ENCODE measurements at places on chromosomes 16 and 17.

GRCh38 chr16:51228097-51228659, 77.1 kb upstream of the SALL1 start:
- DNase-seq, result no peak

DNA sequence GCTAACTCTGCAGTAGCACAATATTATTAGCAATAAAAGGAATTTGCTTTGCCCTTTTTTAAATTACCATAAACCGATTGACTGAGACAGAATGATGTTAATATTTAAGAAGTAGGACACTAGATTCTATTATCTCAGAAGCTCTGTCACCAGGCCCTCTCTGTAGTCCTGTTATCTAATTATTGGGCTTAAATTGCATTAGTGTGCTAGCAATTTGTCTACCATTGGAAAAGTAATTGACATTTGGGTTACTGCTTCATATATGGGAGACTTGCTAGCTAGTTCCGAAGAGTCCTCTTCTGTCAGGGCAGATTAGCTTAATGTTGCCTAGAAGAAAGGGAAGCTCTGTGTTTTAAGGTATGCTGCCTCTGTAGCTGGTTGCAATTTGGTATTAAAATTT, 1107.3 kb upstream of the EEF2KMT start:
- no peak for DNase-seq

- DNase-seq, result no peak
These were observed 53.8 kb upstream of the TAC4 start for GRCh38 chr17:49901460-49902331.

DNA sequence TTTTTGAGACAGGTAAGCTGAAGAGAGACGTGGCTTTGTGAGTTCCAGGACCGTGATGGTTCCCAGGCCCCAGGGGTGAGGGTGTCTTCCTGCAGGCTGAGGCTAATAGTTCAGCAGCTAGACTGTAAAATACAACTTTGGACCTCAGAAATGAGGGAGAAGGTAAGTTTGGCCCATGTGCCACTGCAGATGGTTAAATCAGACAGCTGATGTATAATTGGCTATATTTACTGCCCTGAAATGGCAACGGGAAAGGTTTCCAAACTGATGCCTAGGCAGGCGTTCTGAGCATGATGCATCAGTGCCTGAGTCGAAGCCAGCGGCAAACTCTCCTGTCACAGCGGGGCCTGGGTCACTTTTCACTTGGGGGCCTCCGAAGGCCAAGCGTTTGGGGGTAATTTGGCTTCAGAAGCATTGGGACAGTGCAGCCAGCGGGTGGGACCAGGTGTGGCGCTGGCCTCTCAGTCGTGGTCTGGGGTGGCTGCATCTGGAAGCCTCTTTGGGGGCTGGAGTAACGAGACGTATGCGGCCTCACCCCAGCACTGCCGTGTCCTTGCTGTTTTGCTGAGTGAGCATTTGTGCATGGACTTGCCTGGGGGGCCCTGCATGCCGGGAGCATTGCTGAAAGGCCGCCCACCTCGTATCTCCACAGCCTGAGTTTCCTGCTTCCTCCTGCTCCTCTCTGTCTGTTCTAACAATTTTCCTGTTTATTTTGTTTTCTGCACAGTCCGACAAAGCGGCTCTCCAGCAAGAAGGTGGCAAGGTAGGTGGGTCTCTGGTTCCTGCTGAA, 31.2 kb upstream of the CAPN15 start:
- DNase-seq, result no peak

DNA sequence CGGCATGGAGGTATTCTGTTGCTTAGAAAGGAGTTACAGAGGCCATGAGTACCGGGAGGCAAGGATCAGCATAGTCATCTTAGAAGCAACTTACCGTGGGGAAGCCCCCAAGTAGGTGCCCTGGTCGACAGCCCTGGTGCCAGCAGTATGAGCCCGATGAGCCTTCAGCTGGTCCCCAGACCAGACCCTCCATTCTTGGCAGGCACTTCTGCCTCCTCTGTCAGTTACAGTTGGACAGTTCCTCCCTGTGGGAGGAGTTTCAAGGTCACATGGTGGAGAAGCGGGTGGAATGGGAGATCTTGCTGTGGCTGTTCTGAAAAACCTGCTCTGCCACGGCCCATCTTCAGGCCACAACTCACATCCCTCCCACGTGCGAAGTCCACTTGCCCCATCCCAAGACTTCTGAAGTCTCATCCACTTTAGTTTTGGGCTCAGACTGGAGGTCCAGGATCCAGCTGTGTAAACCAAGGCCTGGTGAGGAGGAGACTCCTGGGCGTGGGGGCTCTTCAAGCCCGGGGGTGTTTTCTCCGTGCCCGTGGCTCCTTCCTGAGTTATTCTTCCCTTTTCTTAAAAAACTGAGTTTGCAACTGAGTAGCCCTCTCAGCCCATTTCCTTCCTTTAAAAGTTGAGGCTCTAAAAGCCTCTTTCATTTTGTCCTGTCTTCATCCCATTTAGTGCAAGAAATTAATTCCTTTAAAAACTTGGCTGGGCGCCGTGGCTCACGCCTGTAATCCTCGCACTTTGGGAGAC, 133.5 kb downstream of the SEC14L1 start:
- no peak for DNase-seq

DNA sequence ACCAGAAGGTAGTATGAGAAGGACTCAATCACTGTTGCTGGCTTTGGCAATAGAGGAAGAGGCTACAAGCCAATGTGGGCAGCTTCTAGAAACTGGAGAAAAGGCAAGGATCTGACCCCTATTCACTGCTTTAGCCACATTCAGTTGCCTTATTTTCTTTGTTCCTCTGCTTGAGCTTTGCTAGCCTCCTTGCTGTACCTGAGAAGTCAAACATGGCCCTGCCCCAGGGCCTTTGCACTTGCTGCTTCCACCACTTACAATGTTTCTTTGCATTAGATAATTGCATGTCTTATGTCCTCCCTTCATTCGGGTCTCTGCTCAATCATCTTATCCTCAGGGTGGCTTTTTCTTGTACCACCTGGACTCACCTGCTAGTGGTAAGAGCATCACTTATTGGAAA, 15.8 kb downstream of the HS3ST4 start:
- DNase-seq, result no peak

DNA sequence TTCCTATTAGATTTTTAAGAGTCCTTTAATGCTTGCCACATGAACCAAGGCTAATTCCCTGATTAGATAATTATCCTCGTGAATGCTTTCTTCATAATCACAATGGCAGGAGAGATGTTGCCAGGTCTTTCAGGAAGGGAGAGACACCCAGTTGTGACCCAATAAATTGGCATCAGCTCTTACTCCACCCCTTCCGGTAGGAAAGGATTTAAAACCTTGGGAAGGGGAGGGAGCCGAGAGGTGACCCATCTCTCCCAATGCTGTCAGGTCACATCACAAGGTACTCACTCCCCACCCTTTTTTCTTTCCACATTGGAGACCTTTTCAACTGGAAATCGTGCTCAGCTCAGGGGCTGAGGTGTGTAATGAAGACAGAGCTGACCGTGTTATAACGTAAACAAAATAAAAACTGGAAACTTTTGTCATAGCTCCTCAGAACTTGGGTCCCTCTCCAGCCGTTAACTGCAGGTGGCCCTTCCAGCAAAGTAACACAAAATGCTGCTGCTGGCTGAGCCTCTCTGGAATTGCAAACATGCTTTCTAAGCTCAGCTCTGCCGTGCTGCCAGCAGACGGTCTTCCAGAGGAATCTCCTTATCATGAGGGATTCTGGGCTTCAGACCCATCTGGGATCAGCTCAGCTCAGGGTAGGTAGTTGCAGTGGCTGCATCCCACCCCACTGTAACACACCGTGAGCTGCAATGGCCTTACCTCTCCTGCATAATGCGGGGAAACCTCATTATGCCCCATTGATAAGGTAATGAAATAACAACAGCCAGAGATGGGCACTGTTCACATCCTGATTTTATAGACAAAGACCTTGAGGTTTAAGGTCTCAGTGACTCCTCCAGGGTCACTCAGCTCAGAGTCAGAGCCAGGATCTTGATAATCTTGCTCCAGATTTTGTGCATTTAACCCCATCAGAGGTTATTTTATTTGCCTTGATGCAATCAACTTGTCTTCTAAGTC, 15.6 kb downstream of the TMEM100 start:
- DNase-seq, result no peak

GRCh38 chr17:67620636-67621035, 97.1 kb upstream of the NOL11 start:
- DNase-seq, result no peak

GRCh38 chr16:53201900-53202299, 147.1 kb downstream of the CHD9 start:
- DNase-seq, result no peak

- no peak for DNase-seq
These were observed 345.2 kb downstream of the PHKB start for GRCh38 chr16:47806309-47806847.

Data from activated CD4-positive, alpha-beta T cell treated with anti-CD3 and anti-CD28 coated beads, Interleukin-2, amount 50 U/mL, for 48 hours (primary cell).